B cell (primary cell): ENCODE measurements at places on chromosomes 2 and 18. TPM values are rescaled to one million over a fixed set of nuclear protein-coding genes. Genes with fewer than 3 reads are reported as not detected.

GRCh38 chr2:2484301-2484700, 153.2 kb upstream of the MYT1L start:
- H3K27ac ChIP-seq, result no peak overlapping the region
- no peaks in the 10 kb centered on the region for H3K36me3 ChIP-seq
- DNase-seq, result no peak
- no peaks in the 10 kb centered on the region for H3K4me1 ChIP-seq
- no peaks in the 10 kb centered on the region for H3K27me3 ChIP-seq
- H3K4me3 ChIP-seq, result no peak overlapping the region

GRCh38 chr2:30271301-30271700, 40.0 kb downstream of the LBH start:
- no peak overlapping the region for H3K27ac ChIP-seq
- DNase-seq, result peak; percentile 28
- no peaks in the 10 kb centered on the region for H3K36me3 ChIP-seq
- H3K4me3 ChIP-seq, result no peak overlapping the region
- H3K4me1 ChIP-seq, result peaks cover 90% of the 10 kb centered on the region

DNA sequence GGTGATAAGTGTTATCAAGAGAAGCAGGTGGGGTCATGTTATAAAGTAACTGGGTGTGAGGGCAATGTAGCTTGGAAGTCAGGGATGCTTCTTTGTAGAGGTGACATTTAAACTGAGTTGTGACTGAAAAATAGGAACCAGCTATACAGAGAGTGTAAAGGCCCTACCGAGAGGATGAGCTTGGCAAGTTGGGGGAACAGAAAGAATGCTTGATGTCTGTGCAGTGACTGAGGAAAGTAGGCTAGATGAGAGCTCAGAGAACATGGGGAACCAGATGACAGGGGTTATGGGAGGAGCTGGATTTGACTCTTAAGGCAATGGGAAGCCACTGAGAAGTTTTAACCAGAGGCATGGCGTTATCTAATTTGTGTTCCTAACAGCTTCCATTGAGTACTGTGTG, 115.3 kb downstream of the DOCK10 start:
- no peaks in the 10 kb centered on the region for H3K27me3 ChIP-seq
- H3K36me3 ChIP-seq, result no peaks in the 10 kb centered on the region
- DNase-seq, result peak; percentile 39
- peaks cover 86% of the 10 kb centered on the region for H3K4me1 ChIP-seq
- peak overlapping the region; percentile 38 for H3K27ac ChIP-seq
- H3K4me3 ChIP-seq, result no peak overlapping the region

The ABCG8 gene
- polyA plus RNA-seq, result not detected in 2 replicates

The ATP6V1C2 gene
- 0.23 and 0.54 TPM in 2 replicates for polyA plus RNA-seq

DNA sequence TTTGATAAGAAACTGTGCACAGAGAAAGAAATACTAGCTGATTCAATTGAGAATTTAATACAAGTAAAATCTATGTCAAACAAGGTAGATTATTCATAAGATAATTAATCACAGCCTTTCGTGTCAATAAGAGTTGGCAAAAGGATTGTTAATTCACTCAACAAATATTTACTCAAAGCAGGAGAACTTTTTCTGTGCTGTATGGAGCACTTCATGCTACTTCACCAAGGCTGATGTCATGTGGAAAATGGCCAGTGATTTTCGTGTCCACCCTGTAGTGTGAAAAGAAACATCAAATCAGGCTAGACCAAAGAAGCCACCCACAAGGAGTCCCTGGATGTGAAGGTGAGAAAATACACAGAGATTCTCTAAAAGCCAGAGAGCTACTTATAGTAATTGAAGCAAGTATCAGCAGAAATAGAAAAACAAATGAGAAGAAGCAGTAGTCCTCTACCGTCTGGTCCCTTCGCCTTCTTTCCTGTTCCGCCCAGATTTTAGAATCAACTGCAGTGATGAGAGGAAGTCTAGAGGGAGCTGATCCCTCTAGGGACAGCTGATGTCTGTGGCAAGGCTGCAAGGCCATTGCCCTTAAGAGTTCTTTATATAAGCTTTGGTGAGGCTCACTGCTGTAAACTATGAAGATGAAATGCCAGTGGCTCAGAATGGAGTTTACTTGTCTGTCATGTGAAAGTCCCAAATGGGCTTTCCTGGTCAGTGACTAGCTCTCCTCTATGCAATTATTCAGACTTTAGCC, 201.3 kb upstream of the APCDD1 start:
- no peaks in the 10 kb centered on the region for H3K27me3 ChIP-seq
- no peak overlapping the region for H3K4me3 ChIP-seq
- peaks cover 19% of the 10 kb centered on the region for H3K4me1 ChIP-seq
- no peaks in the 10 kb centered on the region for H3K36me3 ChIP-seq
- DNase-seq, result no peak

- no peaks in the 10 kb centered on the region for H3K36me3 ChIP-seq
- H3K4me1 ChIP-seq, result no peaks in the 10 kb centered on the region
- no peak for DNase-seq
- H3K27ac ChIP-seq, result no peak overlapping the region
- H3K4me3 ChIP-seq, result no peak overlapping the region
Measured at GRCh38 chr2:88239781-88240180, 69.6 kb downstream of the THNSL2 start.

DNA sequence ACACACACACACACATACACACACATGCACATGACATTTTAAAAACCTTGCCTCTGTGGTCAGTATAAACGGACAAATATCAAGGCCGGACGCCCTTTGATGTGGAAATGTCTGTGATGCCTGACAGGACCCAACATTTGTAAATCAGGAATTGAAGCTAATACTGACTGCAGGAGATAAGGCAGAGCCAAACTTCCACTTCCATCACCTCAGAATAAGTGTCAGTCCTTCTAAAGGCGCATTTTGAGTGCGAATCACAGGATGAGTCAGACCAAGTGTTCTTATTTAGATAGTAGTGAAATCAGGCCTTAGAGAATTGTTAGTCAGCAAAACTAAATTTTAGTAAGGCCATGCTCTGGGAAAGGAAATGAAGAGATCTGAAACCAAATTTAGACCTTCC, 211.7 kb upstream of the LRATD1 start:
- H3K4me3 ChIP-seq, result no peak overlapping the region
- no peaks in the 10 kb centered on the region for H3K36me3 ChIP-seq

DNA sequence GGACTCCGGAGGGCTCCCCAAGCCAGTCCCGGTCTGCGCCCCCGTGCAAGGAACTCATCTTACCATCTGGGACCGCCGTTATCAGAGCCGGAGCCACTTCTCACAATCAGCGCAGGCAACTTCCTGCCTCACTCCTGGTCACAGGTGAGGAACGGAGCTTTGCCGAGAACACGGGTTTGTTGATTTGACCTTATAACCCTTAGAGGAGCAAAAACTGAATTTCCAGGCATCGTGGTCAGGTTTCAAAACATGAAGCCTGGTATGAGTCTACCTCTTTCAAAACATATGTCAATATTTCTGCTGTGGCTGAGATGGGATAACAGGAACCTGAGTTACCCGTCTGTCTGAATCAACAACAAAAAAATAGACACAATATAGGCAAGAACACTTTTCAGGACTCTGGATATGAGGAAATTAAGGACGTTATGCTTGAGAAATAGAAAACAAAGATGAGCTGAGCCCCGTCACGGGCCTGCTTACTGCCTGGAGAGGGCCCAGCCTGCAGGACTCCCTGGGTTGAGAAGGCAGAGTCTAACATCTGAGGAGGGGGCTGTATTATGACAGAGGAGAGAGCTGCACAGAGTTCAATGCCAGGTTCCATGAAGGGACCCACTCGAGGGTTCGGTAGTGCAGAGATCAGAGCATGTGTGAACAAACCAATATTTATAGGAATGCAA, 148.7 kb downstream of the NDUFA10 start:
- H3K4me3 ChIP-seq, result no peak overlapping the region
- H3K27ac ChIP-seq, result no peak overlapping the region
- H3K4me1 ChIP-seq, result peaks cover 4% of the 10 kb centered on the region
- no peaks in the 10 kb centered on the region for H3K36me3 ChIP-seq

The DOCK10 gene
- 49.5 and 60.0 TPM in 2 replicates for polyA plus RNA-seq

GRCh38 chr18:46402396-46402795, 254.6 kb downstream of the LOXHD1 start:
- H3K27me3 ChIP-seq, result no peaks in the 10 kb centered on the region
- H3K4me1 ChIP-seq, result no peaks in the 10 kb centered on the region
- no peak overlapping the region for H3K4me3 ChIP-seq
- H3K27ac ChIP-seq, result no peak overlapping the region
- no peak for DNase-seq

DNA sequence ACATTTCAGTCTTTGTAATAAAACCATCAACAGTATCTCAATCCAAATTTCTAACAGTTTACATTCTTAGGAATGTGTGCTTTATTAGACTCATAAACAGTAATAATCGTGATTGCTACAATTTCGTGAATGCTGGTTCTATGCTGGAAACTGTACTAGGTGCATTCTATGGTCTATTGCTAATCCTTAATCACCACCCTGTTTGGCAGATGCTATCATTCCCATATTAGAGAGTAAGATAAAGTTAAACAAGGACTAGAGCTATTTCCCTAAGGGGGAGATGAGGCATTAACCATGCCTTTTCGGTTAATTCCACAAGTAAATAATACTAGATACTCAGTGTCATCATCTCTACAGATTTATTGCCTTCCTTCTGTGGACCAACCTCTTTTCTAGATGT, 244.0 kb downstream of the PAX3 start:
- H3K36me3 ChIP-seq, result no peaks in the 10 kb centered on the region
- no peaks in the 10 kb centered on the region for H3K27me3 ChIP-seq
- DNase-seq, result no peak
- no peak overlapping the region for H3K4me3 ChIP-seq
- no peak overlapping the region for H3K27ac ChIP-seq
- no peaks in the 10 kb centered on the region for H3K4me1 ChIP-seq

GRCh38 chr2:65165558-65165957, 35.7 kb upstream of the RAB1A start:
- peak; percentile 44 for DNase-seq
- no peaks in the 10 kb centered on the region for H3K27me3 ChIP-seq
- no peaks in the 10 kb centered on the region for H3K36me3 ChIP-seq

- no peaks in the 10 kb centered on the region for H3K4me1 ChIP-seq
- H3K27ac ChIP-seq, result no peak overlapping the region
- H3K27me3 ChIP-seq, result no peaks in the 10 kb centered on the region
- H3K36me3 ChIP-seq, result no peaks in the 10 kb centered on the region
- DNase-seq, result no peak
Measured at GRCh38 chr2:185012643-185013042, 414.3 kb downstream of the ZNF804A start.

DNA sequence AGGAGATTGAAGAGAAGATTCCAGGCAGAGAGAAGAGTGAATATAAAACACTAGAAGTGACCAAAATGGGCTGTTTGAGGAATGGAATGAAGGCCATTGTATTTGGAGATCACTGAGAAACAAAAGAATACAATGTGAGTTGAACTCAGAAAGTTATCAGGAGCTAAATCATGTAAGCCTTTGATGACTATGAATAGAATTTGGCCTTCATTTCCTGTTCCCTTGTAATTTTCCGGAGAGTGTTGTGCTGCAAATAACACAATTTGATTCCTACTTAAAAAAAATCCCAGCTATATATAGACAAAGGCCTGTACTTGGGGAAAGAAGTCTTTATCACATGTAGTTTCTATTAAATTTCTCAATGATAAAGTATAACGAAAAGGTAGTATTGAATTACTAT, 33.7 kb upstream of the KYNU start:
- no peak overlapping the region for H3K27ac ChIP-seq
- no peaks in the 10 kb centered on the region for H3K27me3 ChIP-seq
- no peak overlapping the region for H3K4me3 ChIP-seq
- DNase-seq, result no peak
- H3K36me3 ChIP-seq, result no peaks in the 10 kb centered on the region

- no peak overlapping the region for H3K4me3 ChIP-seq
- DNase-seq, result no peak
- no peaks in the 10 kb centered on the region for H3K4me1 ChIP-seq
Measured at GRCh38 chr2:199818026-199818425, 33.0 kb downstream of the FTCDNL1 start.

DNA sequence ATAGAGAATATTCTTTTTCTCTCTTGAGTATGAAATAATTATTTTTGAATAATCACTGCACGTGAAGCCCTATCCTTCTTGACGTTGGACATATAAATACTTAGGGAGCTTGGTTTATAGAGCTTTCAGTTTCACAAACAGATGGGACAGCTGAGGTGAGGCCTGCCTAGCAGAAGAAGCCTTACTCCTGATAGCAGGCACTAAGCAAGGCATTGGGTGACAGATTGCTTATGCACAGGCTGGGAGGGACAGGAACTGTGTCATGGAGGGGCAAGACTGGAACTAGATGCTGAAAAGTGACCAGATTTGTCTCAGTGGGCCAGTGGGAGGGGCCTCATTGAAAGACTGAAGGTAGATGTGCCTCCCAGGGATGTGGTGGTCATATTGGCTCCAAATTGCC, 220.8 kb downstream of the NEDD4L start:
- H3K4me1 ChIP-seq, result no peaks in the 10 kb centered on the region
- H3K27me3 ChIP-seq, result no peaks in the 10 kb centered on the region
- H3K4me3 ChIP-seq, result no peak overlapping the region
- DNase-seq, result no peak
- no peaks in the 10 kb centered on the region for H3K36me3 ChIP-seq

DNA sequence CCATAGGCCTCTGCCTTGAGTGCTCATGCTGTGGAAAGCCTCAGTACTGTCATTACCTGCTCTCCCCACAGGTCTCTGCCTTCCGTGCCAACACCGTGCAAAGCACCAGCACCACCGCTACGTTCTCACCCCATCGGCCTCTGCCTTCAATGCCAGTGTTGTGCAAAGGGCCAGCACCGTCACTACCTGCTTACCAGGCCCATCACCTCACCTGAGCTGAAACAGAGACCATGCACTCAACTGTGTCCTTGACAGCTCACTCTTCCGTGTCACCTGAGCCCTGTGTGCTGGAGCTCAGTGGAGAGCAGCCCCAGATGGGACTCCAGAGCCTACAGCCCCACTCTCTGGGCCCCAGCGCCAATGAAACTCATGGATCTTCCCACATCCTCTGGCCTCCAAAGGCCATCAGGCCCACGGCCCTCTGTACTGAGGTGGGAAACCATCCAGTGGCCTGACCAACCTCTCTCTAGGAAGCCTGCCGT, 62.7 kb downstream of the ZNF516 start:
- no peak overlapping the region for H3K4me3 ChIP-seq
- no peak overlapping the region for H3K27ac ChIP-seq
- no peaks in the 10 kb centered on the region for H3K36me3 ChIP-seq
- DNase-seq, result no peak
- H3K27me3 ChIP-seq, result no peaks in the 10 kb centered on the region

- no peak for DNase-seq
- no peaks in the 10 kb centered on the region for H3K27me3 ChIP-seq
- H3K36me3 ChIP-seq, result no peaks in the 10 kb centered on the region
- H3K27ac ChIP-seq, result no peak overlapping the region
- no peak overlapping the region for H3K4me3 ChIP-seq
- no peaks in the 10 kb centered on the region for H3K4me1 ChIP-seq
Measured at GRCh38 chr2:229553091-229553490, 161.3 kb downstream of the DNER start.

DNA sequence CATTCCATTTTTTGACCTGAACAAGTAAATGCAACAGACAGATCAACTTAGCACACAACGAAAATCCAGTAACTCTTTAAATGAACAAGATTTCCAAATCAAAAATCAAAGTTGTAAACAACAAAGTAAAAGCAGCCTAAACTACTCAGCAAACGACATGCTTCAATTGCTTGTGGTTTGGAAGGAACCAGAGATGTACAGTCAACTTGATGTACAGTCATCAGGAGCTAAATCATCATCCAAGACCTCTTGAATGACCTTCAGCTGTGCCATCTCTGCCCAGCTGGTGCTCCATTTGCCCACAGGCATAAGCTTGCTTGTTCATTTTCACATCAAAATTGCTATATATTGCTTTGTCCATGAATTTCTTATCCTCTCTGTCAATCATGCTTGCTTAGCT, 109.8 kb downstream of the UPP2 start:
- H3K4me1 ChIP-seq, result no peaks in the 10 kb centered on the region
- DNase-seq, result no peak
- H3K36me3 ChIP-seq, result no peaks in the 10 kb centered on the region
- no peak overlapping the region for H3K4me3 ChIP-seq

- no peak overlapping the region for H3K4me3 ChIP-seq
- DNase-seq, result no peak
- no peaks in the 10 kb centered on the region for H3K4me1 ChIP-seq
- peaks cover 2% of the 10 kb centered on the region for H3K27me3 ChIP-seq
Measured at GRCh38 chr2:31404827-31405226, 9.7 kb downstream of the XDH start.
